Hematopoietic multipotent progenitor cell treated with erythropoietin and hydrocortisone succinate and interleukin-3 and kit ligand, for 17 days (in vitro differentiated cells): ENCODE measurements at places on chromosomes 5 and 9.
A peak's percentile ranks its signal among the peaks of the same experiment; 100 is the strongest.

GRCh38 chr9:136142414-136142796 is 23.7 kb upstream of the TMEM250 start:
- no peak for DNase-seq

GRCh38 chr9:111158363-111158762 is 120.1 kb upstream of the LPAR1 start:
- no peak for DNase-seq

- no peak for DNase-seq
Measured at GRCh38 chr5:78472469-78473106, 112.2 kb downstream of the SCAMP1 start.

DNA sequence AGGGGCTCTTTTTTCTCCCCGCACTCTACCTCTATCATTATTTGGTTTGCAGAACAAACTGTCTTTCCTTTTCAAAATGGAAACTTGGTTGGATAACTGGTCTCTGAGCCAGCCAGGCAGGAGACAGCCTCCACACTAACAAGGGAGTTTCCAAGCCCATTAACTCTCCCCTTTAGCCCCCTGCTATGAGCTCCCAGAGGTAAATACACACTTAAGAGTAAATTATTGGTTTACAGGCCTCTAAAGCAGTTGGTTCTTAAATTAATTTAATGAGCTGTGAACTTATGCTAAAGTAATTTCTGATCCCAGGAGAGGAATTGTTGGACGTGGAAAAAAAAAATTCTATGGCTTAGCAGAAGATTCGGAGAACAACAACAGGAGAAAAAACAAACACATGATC is 30.3 kb downstream of the EPB41L4A start:
- no peak for DNase-seq

GRCh38 chr5:179679014-179679674 is 1.7 kb downstream of the CBY3 start:
- DNase-seq, result peak; percentile 62

DNA sequence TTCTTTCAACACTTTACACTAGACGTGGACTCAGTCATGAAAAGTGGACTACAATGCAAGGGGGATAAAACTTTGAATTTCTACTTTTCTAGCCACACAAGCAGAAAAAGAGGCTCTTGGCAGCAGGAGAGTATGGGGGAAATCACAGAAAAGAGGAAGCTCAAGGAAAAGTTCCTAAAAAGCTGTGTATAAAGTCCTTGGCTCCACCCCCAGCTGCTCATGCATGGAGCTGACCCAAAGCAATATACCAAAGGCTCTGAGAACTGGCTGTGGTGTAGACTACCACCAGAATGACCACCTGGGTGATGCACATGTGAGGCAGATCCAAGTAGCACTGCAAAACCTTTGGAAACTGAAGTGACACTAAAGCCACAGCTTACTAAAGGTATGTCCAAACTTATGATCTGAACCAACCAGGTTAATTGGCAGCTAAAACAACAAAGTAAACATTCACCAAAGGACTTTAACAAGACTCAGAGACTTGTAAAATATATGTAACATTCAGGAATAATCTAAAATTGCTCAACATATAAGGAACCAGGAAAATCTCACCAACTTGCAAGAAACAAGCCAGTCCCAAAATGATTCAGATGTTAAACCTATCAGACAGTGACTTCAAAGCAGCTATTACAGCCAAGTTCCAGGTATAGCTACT is 55.5 kb upstream of the RASGRF2 start:
- DNase-seq, result no peak

GRCh38 chr5:128234928-128235641 is 151.5 kb downstream of the SLC12A2 start:
- DNase-seq, result no peak

GRCh38 chr9:36934478-36935065 is 99.5 kb downstream of the PAX5 start:
- DNase-seq, result no peak

GRCh38 chr9:99425923-99426842 is 204.1 kb downstream of the SEC61B start:
- no peak for DNase-seq

DNA sequence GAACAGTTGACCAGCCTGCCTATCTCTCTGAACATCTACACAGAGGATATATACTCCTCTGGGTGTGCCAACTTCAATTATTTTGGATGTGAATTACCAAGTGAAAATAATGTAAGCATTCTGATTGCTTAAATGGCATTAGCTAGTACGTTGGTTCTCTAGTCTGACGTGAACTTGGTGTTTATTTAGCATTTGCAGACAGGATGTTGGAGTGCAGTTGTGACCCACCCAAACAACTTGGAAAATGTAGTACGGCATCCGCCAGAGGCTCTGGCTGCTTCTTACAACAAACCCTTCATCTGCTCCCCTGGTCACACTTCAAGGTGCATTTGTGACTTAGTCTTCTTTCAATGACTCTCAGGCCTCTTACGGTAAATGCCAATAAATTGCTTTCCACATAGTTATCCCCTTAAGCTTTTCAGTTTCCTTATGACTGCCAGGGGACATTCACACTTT is 616.6 kb downstream of the PDE4D start:
- no peak for DNase-seq

- no peak for DNase-seq
Measured at GRCh38 chr5:78549043-78549442, 99.5 kb downstream of the LHFPL2 start.

DNA sequence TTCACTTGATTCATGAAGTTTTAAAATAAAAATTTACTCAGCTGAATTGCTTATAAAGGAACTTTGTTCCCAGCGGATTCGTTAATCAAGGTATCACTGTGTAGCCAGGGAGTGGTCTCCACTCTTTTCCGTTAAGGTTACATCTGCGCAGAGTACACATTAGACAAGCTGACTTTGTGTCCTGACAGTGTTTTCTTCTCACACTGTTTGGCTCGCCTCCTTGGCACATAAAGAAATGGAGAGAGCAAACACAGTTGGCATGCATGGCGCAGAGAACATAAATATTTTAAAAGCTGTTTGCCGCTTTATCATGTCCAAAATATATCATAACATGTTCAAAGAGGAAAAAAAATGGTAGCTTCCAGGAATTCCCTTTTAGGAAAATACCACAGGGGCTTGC is 153.2 kb downstream of the EDIL3 start:
- DNase-seq, result no peak

- DNase-seq, result no peak
Measured at GRCh38 chr9:109013679-109014607, 644 bp upstream of the CTNNAL1 start.

GRCh38 chr9:128917151-128917849 is 3.5 kb upstream of the PHYHD1 start:
- DNase-seq, result no peak

- DNase-seq, result no peak
Measured at GRCh38 chr5:32780508-32780919, 69.4 kb downstream of the NPR3 start.

- DNase-seq, result peak; percentile 47
Measured at GRCh38 chr9:87685871-87686519, 39.9 kb upstream of the CTSL start.

DNA sequence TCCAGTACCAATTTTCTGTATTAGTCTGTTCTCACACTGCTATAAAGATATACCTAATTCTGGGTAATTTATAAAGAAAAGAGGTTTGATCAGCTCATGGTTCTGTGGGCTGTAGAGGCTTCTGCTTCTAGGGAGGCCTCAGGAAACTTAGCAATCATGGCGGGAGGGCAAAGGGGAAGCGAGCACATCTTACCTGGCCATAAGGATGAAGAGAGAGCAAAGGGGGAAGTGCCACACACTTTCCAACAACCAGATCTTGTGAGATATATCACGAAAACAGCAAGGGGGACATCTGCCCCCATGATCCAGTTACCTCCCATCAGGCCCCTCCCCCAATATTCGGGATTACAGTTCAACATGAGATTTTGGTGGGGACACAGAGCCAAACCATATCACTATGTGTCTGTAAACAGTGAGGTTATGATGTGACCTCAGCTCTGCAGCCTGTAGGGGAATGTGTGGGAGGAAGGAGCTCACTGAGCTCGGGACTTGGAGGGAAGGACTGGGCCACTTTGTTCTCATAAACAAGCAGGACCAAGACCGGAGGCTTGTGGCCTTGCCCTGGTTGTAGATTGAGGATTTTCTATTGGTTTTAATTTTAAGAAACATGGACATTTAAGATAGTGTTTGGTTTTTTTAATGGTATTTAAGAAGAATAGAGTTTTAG is 85.2 kb downstream of the EHMT1 start:
- no peak for DNase-seq

- DNase-seq, result no peak
Measured at GRCh38 chr5:176508603-176509002, 28.6 kb downstream of the RNF44 start.

DNA sequence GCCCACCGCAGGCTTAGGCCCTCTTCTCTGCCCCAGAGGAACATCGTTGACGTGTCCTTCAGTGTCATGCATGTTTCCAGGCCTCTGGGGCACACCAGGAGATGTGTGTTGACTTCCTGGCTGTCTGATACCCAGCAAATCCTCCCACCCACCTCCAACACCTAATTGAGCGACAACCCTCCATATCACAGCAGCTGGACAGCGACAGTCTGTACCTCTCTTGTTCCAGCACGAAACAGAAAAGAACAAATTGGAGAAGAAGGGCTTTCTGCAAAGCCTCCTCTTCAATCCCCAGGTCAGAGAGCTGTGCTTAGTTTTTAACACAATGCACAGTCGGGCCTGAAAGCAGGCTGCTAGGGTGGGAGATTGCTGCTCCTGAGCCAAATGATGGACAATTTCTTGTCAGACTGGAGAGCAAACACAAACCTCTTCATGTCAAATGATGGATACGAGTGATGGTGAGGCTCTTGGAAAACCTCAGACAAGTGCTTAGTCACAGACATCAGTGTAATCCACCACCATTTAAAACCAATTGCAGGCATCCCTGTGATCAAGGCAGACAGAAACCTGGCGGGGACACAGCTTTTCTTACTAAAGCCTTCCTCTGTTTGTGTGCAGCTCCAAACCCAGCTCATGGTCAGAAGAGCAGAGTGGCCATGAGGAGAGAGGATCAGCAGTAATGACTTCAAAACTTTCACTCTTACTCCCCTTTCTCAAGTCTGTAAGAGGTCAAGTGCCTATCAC is 110.6 kb downstream of the EBF1 start:
- no peak for DNase-seq

DNA sequence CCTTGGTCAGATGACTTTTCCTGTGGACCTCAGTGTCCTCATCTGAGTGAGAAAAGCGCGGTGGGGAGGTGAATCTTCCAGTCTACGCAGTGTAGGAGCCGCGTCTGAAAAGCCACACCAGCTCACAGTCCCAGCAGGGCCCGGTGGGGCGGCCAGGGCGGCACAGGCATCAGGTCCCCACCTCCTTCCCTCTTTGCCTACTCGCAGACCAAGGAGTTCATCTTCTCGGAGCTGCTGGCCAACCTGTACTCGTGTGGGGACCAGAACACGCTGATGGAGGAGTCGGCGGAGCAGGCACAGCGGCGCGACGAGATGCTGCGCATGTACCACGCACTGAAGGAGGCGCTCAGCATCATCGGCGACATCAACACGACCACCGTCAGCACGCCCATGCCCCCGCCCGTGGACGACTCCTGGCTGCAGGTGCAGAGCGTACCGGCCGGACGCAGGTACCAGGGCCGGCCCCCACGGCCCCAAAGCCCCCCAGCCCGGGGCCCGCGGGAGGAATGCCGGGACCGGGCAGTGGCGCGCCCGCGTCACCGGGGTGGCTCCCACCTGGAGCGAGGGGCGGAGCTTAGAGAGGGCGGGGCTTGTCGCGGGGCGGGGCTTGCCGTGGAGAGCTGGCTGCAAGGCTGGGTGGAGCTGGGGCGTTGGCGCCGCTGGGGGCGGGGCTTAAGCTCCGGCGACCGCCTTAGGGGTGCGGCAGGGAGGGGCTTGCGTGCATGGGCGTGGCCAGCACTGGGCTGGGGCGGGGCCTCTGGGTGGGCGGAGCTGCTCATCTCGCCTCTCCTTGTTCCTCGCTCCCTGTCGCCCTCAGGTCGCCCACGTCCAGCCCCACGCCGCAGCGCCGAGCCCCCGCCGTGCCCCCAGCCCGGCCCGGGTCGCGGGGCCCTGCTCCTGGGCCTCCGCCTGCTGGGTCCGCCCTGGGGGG is 25.6 kb downstream of the GOLGA2 start:
- peak; percentile 94 for DNase-seq

GRCh38 chr5:17992291-17992690 is 358.0 kb downstream of the TAF11L14 start:
- DNase-seq, result no peak

DNA sequence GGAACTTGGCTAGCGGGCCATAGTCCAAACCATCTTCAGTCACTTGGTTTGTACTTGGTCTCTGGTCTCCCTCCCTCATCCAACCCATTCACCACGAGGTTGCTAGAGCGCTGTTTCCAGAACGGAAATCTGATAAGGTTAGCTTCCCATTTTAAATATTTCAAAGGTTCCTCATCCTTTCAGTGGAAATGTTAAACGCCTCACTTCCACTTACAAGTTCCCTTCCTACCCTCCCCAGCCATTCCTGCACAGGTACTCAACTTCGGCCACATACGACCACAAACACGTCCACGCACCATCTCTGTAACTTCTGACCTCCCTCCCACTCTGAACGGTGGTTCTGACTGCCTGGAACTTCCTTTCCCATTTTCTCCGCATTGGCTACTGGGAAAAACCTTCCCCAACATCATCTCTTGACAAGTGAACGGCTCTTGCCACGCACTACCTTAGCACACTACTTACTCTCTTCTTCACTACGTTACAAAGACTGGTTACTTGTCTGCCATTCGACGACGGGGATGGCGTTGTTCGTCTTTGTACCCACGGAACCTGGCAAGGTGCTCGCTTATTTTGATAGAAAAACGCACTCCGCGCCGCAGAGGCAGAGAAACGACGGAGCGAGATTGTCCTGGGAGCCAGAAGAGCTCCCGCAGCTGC is 629 bp downstream of the CCNH start:
- DNase-seq, result peak; percentile 68
